ENCODE measurements at places on chromosomes 2 and 18. TPM values are rescaled to one million over a fixed set of nuclear protein-coding genes. Genes with fewer than 3 reads are reported as not detected.

EMX1 gene
- total RNA-seq = not detected

C2orf66 gene
- total RNA-seq = 0.20 TPM

KIAA2012 gene
- total RNA-seq = not detected

CPS1 gene
- total RNA-seq = 0.48 TPM

HMSD gene
- total RNA-seq = 0.94 TPM

DNA sequence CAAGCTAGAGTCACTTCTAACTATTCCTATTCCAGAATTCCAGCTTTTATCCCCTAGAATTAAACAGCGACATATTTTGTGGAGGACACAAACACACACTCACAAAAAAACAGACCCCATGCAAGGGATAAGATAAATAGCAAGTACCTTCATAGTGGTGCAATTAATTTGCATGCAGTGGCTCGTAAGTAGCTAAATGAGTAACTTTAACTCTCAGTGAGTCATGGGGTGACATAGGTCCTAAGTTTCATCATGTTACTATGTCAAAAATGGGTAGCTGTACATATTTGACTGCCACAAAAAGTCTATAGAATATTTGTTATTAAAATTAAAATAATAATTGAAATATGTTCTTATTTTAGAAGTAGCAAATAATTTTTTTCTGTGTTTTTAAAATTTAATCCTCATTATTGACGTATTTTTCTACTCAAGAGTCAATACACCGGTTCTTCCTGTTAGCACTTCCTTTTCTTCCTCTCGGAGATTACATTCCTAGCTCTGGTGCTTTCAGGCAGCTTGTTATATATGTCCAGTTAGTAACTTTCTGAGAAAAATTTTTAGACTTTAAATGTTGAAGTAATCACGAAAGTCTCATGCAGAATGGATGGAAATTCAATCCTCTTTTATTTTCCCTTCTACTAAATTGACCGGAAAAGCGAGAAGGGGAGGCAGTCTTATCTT, 247.0 kb downstream of the KCNH7 start:
- H3K27me3 ChIP-seq = no peaks in the 10 kb centered on the region
- H3K4me3 ChIP-seq = no peak overlapping the region
- no peak for DNase-seq
- H3K4me1 ChIP-seq = no peaks in the 10 kb centered on the region

- no peak for DNase-seq
- no peaks in the 10 kb centered on the region for H3K27me3 ChIP-seq
- H3K27ac ChIP-seq = no peak overlapping the region
- no peaks in the 10 kb centered on the region for H3K4me1 ChIP-seq
- H3K36me3 ChIP-seq = no peaks in the 10 kb centered on the region
These were observed 245.9 kb downstream of the TFCP2L1 start for GRCh38 chr2:121038891-121039616.

GRCh38 chr2:56100791-56101312, 82.9 kb upstream of the CCDC85A start:
- H3K4me1 ChIP-seq = no peaks in the 10 kb centered on the region
- no peak overlapping the region for H3K27ac ChIP-seq
- no peaks in the 10 kb centered on the region for H3K27me3 ChIP-seq
- H3K36me3 ChIP-seq = no peaks in the 10 kb centered on the region
- no peak for DNase-seq

DNA sequence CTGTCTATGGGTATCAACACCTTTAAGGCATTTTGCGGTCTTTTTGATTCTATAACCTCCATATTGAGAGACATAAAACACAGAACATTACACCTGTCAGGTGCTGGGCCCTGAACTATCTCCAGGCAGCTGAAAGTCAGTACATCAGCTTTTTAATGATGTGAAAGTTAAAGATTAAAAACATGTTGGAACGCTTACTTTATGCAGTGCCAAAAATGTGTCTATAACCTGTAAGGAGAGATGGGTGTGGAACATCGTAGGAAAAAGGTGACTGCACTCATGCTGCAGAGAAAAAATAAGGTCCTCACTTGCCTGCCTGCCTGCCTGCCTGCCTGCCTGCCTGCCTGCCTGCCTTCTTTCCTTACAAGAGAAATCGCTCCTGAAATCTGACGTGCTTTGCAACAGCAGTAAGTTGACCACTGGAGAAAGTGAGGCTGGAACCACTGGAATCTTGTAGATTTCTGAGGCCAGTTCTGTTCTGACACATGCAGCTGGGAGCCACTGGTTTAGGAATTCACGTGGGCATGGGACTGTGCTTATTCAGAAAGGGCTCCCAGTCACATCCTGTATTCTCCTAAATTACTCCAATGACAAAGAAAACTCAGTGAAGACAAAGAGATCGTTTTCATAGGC, 34.1 kb downstream of the BCL11A start:
- no peaks in the 10 kb centered on the region for H3K36me3 ChIP-seq
- no peak overlapping the region for H3K4me3 ChIP-seq
- H3K4me1 ChIP-seq = no peaks in the 10 kb centered on the region
- no peak for DNase-seq
- H3K27me3 ChIP-seq = peaks cover 22% of the 10 kb centered on the region
- no peak overlapping the region for H3K27ac ChIP-seq

GRCh38 chr2:136932700-136933099, 167.4 kb downstream of the THSD7B start:
- H3K27me3 ChIP-seq = peaks cover 4% of the 10 kb centered on the region
- H3K4me3 ChIP-seq = no peak overlapping the region
- H3K36me3 ChIP-seq = no peaks in the 10 kb centered on the region
- H3K4me1 ChIP-seq = no peaks in the 10 kb centered on the region
- H3K27ac ChIP-seq = no peak overlapping the region
- DNase-seq = no peak

GRCh38 chr18:62953663-62954062, 238.3 kb downstream of the PHLPP1 start:
- no peaks in the 10 kb centered on the region for H3K27me3 ChIP-seq
- no peak overlapping the region for H3K27ac ChIP-seq
- no peak overlapping the region for H3K4me3 ChIP-seq
- no peak for DNase-seq
- peaks cover 14% of the 10 kb centered on the region for H3K4me1 ChIP-seq
- H3K36me3 ChIP-seq = no peaks in the 10 kb centered on the region

All from activated CD4-positive, alpha-beta T cell treated with anti-CD3 and anti-CD28 coated beads, Interleukin-2, amount 10 ng/mL, durations not matched to agents 7 days and 5 days (primary cell).